ENCODE measurements at places on chromosomes 2 and 18. TPM values are rescaled to one million over a fixed set of nuclear protein-coding genes. Genes with fewer than 3 reads are reported as not detected.
A peak's percentile ranks its signal among the peaks of the same experiment; 100 is the strongest.

- H3K4me1 ChIP-seq = peaks cover 36% of the 10 kb centered on the region
- DNase-seq = no peak
- H3K27ac ChIP-seq = peak overlapping the region; percentile 15
- H3K27me3 ChIP-seq = peaks cover 80% of the 10 kb centered on the region
These were observed 6.6 kb downstream of the DLX2 start for GRCh38 chr2:172095905-172096625.

The NEURL3 gene
- total RNA-seq = 0.38 TPM

GRCh38 chr2:172305066-172305465 is 122.3 kb upstream of the ITGA6 start:
- no peaks in the 10 kb centered on the region for H3K4me1 ChIP-seq
- H3K27me3 ChIP-seq = peaks cover 13% of the 10 kb centered on the region
- no peak for DNase-seq
- no peak overlapping the region for H3K4me3 ChIP-seq
- no peaks in the 10 kb centered on the region for H3K36me3 ChIP-seq

GRCh38 chr2:219552382-219553167 is 8.7 kb downstream of the TMEM198 start:
- peak; percentile 85 for DNase-seq
- H3K4me3 ChIP-seq = peak overlapping the region; percentile 60

The CTLA4 gene
- 66.6 TPM for total RNA-seq

DNA sequence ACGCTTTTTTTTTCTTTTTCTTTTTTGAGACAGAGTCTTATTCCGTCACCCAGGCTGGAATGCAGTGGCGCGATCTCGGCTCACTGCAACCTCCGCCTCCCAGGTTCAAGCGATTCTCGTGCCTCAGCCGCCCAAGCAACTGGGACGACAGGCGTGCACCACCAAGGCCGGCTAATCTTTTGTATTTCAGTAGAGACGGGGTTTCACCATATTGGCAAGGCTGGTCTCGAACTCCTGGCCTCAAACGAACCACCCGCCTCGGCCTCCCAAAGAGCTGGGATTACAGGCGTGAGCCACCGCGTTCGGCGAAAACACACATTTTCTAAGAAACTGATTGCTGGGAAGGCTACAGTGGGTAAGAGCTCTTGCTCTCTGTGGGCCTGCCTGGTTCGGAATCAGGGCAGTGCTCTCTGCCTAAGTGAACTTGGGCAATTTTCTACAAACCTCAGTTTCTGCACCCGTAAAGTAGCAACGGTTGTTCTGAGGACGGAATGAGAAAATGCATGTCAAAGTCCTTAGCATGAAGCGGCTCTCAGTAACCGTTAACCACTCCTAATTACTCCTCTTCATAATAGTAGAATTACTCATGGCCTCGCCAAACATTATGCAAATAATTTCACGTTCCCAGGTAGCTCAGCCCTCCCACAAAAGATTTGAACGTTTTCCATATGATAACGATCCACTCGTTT is 1.0 kb upstream of the PMAIP1 start:
- H3K4me1 ChIP-seq = peaks cover 33% of the 10 kb centered on the region
- peak overlapping the region; percentile 96 for H3K27ac ChIP-seq
- DNase-seq = no peak
- peaks cover 31% of the 10 kb centered on the region for H3K36me3 ChIP-seq
- H3K27me3 ChIP-seq = no peaks in the 10 kb centered on the region
- peak overlapping the region; percentile 86 for H3K4me3 ChIP-seq

The CXCR4 gene
- 133 TPM for total RNA-seq

DNA sequence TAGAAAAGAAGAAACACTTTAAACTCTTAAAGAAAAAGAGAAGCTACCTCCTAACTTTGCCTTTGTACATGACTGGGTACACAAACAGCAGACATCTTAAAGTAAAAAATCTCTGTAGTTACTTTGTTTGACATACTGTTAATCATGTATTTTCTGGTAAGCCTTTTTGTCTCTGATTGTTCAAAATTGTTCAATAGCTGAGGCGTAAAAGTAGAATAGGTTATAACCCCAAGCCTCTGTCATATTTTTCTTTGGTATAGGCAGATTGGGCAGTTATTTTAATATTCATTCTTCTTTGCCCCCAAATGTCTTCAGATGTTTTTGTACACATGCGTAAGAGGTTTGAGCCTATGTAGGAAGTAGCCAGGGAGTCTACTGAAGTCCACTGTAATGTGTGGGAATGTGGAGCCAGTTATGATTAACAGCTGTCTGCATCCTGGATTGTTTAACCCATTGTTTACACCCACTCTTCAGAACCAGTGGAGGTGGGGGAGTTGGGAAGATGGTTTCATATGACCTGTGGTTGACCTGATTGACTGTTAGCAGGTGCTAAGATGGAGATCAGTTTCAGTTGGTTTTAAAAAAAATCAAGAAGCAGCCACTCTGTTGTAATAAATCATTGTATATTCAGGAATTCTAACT is 150.5 kb downstream of the TANC1 start:
- no peak for DNase-seq
- no peak overlapping the region for H3K27ac ChIP-seq
- H3K4me1 ChIP-seq = no peaks in the 10 kb centered on the region
- H3K4me3 ChIP-seq = no peak overlapping the region
- peaks cover 9% of the 10 kb centered on the region for H3K27me3 ChIP-seq
- H3K36me3 ChIP-seq = no peaks in the 10 kb centered on the region

DNA sequence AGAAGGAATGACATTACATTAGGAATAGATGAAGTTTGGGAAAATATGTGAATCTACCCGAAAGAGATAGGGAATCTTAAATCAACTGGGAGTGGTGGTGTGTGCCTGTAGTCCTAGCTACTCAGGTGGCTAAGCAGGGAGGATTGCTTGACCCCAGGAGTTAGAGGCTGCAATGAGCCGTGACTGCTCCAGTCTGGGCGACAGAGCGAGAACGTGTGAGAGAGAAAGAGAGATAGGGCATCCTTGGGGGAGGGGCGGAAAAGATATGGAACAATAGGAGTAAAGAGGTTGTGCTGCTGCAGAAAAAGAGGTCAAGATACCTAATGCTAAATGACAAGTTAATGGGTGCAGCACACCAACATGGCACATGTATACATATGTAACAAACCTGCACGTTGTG is 47.1 kb upstream of the ADAM23 start:
- peaks cover 4% of the 10 kb centered on the region for H3K27me3 ChIP-seq
- H3K4me3 ChIP-seq = no peak overlapping the region
- no peaks in the 10 kb centered on the region for H3K4me1 ChIP-seq
- DNase-seq = no peak

DNA sequence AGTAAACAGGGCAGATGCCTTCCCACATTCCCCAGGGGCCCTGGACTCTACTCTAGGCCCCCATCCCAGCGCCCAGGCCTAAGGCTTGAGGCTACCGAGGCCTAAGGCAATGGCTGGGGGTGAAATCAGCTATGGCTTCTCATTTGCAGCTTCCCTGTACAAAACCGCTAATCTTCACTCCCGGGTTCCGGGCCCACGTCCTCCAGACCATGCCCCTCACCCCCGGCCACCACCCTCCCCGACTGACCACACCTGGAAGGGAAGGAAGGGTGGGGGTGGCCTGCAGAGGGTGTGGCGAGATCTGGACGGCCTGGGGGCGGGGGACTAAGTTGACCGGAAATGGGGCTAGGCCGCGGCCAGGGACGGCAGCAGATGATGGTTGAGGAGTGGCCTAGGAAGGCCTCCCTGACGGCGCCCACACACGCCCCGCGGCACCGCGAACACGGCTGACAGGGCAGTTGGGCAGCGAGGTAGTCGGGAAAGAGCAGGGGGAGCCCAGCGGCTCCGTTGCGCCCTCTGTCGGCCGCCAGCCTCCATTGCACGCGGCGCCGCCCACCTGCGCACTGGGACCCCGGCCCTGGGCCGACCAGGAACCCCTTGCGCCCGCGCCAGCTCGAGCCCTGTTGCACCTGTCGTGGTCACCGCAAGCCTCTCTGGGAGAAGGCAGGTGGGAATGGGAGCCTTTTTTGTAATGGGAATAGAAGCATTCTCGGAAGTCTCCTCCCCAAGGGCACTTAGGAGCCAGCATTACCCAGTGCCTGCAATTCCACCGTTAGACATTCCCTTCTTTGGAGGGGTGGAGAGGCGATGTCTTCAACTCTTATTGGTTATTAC is 117.1 kb upstream of the STPG4 start:
- no peak overlapping the region for H3K27ac ChIP-seq
- peak overlapping the region; percentile 46 for H3K4me3 ChIP-seq
- peak; percentile 57 for DNase-seq
- peaks cover 2% of the 10 kb centered on the region for H3K4me1 ChIP-seq
- H3K36me3 ChIP-seq = no peaks in the 10 kb centered on the region

DNA sequence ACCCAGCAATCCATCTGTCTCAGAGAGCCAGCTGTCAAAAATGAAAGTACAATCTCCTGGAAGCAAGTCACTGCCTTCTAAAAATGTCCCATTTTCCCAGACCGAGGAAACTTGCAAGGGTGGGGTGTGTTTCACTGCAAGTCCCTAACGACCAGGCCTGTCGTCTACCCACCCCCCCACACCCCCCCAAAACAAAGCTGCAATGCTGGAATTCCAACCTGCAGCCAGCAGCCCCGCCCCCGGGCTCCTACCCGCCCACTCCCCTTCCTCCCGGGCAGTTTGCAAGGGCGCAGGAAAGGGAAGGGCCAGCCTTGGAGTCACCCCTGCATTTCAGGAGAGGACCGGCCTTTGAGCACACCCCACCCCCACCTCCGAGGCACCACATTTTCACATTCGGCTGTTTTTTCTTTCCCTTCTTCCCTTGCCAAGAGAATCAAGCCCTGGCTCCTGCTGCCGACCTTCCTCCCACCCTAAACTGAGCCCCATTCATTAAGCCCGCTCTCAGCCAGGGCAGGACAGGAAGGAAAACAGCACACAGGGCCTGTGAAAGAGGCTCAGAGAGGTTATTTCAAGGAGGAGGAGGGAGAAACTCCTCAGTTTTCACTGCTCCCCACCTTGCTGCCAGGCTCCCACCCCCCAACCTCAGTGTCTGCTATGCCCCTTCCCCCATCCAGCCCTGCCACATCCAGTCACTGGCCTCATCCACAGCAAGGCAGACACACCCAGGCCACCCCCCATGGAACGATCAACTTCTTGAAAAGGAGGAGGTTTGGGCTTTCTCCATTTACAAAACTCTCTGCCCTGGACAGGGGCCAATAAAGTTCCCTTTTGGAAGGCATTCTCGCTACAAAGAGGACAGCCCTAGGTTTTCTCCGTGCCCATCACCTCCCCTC is 11.3 kb downstream of the SMAD7 start:
- H3K36me3 ChIP-seq = peaks cover 45% of the 10 kb centered on the region
- DNase-seq = no peak
- H3K4me1 ChIP-seq = peaks cover 90% of the 10 kb centered on the region
- H3K4me3 ChIP-seq = no peak overlapping the region

- H3K4me3 ChIP-seq = no peak overlapping the region
- H3K27me3 ChIP-seq = peaks cover 54% of the 10 kb centered on the region
- DNase-seq = no peak
- H3K27ac ChIP-seq = no peak overlapping the region
- no peaks in the 10 kb centered on the region for H3K36me3 ChIP-seq
- H3K4me1 ChIP-seq = peaks cover 16% of the 10 kb centered on the region
These were observed 23.3 kb downstream of the RAB31 start for GRCh38 chr18:9731380-9731779.

DNA sequence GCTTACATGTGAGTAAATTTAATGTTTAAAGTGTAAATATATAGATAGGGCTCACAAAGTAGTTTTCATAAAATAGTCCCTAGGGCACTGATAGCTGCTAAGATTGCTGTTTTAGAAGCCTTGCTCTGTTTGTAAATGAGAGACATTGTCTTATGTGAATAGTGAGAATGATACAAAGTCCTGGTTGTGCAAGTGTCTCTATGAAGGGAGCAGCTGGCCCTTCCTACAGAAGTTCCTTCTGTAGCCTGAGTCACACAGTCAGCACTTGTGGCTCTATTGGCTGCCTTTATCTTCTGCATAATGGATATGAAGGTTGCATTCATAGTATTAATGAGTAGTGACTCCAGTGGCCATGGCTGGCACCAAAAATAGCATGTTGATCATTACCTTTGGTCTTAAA is 279.7 kb downstream of the OSR1 start:
- H3K4me3 ChIP-seq = no peak overlapping the region
- H3K4me1 ChIP-seq = no peaks in the 10 kb centered on the region

DNA sequence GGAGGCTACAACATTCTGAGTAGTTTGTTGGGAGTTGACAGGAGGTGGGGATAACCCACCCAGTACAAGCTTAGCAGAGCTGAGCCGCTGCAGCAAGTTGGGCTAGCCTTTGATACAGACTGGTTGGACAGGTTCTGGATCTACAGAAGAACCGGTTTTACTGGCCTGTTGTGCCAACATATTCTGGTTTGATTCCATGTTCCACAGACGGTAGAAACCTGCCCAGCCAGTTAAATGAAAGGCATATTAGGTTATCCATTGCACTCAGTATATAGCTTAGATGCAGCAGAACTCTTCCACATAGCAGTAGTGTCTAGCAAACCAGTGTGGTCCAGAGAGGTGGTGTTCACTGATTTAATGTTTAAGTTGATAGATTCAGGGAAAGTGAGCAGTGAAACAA is 19.3 kb upstream of the RBBP8 start:
- H3K27ac ChIP-seq = no peak overlapping the region
- no peaks in the 10 kb centered on the region for H3K4me1 ChIP-seq
- no peak overlapping the region for H3K4me3 ChIP-seq

DNA sequence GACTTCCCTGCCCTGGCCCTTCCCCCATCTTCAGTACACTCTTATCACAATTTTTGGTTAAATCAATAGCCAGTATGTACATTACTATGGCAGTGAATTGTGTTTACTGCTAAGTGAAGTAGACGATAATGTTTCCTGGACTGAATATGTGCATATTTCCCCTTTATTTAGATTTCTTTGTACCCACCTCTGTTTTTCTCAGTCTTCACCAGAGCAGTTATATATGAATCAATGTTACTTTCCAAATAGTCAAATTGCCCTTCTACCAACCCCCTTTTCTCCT is 97.1 kb upstream of the HS6ST1 start:
- no peak for DNase-seq
- H3K4me3 ChIP-seq = no peak overlapping the region
- no peaks in the 10 kb centered on the region for H3K36me3 ChIP-seq
- H3K27ac ChIP-seq = no peak overlapping the region
- H3K4me1 ChIP-seq = no peaks in the 10 kb centered on the region
- H3K27me3 ChIP-seq = no peaks in the 10 kb centered on the region

The FOXD4L1 gene
- total RNA-seq = 0.47 TPM

- H3K27me3 ChIP-seq = no peaks in the 10 kb centered on the region
- no peak overlapping the region for H3K27ac ChIP-seq
- H3K36me3 ChIP-seq = no peaks in the 10 kb centered on the region
- H3K4me3 ChIP-seq = no peak overlapping the region
These were observed 731.5 kb downstream of the LRP1B start for GRCh38 chr2:141399270-141399669.

The RIT2 gene
- total RNA-seq = not detected

The KCNF1 gene
- total RNA-seq = not detected

The IL1F10 gene
- not detected for total RNA-seq

The STPG4 gene
- total RNA-seq = 0.20 TPM

GRCh38 chr2:157229572-157229971 is 27.9 kb upstream of the GALNT5 start:
- no peak overlapping the region for H3K27ac ChIP-seq
- DNase-seq = no peak
